NB4 (cell line): ENCODE measurements at places on chromosomes 11 and 22.

GRCh38 chr11:130671801-130672700 lies 223.6 kb downstream of the ADAMTS15 start:
- no peak for DNase-seq

DNA sequence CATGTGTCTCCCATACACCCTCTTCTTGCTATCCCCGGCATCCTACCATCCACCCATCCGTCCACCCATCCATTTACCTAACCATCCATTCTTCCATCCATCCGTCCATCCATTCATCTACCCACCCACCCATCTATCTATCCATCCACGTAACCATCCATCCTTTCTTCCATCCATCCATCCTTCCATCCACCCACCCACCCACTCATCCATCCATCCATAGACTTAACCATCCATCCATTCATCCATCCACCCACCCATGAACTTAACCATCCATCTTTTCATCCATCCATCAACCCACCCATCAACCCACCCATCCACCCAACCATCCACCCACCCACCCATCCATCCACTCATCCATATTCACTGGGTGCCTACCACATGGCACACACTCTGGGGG lies 10.6 kb upstream of the CDC42EP2 start:
- no peak for DNase-seq

DNA sequence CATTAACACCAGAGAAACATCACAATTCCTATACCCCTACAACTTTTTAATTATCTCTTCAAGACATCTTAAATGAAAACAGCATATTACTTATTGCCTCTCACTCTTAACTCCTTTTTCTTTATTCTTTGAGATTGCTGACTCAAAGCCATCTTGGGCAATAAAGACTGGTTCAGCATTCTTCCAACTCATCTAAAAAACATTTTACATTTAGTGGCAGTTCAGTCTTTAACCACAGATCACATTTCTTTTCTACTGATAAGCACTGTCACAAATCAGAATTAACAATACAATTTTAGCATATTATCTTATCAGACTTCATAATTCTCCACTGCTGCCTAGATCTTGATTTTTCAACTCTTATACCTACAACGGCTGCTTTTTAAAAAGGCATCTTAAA lies 34.0 kb downstream of the SIK3 start:
- DNase-seq, result no peak

DNA sequence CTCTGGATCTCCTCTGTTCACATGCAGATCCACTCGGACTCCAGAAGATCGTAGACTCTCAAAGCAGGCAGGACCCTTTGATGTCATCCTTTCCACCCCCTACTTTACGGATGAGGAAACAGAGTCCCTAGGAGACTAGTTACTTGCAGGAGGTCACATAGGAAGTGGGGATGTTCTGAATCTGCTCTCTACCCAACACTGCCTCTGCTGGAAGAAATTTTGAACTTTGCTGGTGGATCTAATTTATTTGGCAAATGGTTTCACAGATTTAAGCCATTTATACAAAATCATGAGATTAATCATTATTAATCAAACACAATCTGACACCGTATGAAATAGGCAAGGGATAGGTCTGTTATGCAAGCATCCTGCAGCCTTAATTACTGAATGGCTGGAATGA lies 55.0 kb upstream of the USP47 start:
- DNase-seq, result peak; percentile 18

DNA sequence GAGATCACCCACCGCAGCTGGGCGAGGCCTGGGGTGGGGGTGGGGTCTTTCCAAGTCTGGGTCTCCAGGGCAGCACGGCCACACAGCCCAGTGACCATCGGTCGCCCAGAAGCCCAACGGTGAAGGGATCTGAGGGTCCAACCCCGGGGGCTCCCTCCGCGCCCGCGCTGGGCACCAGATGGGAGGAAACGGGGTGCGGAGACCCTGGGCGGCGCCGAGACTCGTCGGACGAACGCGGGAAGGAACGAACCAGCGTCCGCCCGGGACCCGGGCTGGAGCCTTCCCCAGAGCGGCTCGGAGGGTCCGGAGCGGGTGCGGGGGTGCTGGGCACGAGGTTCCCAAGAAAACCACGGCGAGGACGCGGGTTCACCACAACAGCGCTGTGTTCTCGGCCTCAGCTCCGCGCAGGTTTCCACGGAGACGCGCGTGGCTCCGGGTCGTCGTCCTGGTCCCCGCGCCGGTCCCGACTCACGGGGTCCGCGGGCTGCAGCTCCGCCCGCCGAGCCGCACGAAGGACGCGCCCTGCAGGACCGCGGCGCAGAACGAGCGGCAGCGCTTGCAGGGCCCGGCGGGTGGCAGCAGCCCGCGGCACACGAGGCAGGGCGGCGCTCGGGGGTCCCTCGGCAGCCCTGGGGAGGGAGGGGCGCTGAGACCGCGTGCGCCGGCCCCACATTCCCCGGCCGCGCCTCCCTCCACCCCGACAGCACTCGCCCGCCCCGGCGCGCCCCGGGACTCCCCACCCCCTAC lies 2.3 kb upstream of the IL17REL start:
- DNase-seq, result no peak

- DNase-seq, result no peak
Measured at GRCh38 chr22:33706100-33706499, 214.2 kb downstream of the LARGE1 start.

DNA sequence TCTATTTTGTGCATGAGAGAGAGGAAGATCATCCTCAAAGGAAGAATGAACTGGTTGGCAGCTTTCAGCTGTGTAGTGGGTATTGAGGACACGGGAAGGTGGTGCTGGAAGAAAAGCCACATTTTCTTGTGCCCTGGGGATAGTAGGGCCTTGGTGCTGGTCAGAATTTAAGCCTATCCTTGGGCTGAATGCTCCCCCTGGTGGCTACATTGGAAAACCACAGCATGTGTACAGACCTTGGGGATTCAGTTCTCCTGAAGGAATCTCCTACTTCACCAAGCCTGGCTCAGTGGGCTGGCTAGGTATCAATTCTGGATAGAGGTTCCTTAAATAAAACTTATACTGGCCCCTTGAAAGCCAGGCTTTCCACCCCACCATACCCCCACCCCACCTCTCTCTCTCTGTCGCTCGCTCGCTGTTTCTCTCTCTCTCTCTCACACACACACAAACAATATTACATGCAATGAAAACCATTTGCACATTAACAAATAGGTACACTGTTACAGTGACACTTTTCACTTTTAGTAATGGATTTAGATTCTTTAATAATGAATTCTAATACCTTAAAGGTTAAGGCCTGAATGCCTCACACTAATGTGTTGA lies 2.8 kb upstream of the OR51M1 start:
- peak; percentile 59 for DNase-seq

DNA sequence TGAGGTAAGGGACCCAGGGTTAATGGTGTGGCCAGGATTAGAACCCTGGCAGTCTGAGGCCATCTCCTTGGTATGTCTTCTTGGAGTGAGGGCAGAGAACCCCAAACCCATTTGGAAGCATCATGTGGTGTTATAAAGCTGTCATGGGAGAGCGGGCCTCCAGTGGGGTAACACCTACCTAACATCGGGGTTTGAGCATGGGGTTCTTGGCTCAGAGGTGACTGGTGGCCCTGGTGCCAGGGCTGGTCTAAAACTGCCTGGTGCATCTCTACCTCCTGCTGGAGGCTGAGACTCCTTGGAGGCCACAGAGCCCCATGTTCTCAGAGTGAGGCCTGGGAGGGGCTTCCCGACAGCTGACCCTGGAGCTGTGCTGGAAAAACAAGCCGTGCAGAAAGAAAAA lies 4.5 kb downstream of the PRDM11 start:
- DNase-seq, result no peak

- DNase-seq, result no peak
Measured at GRCh38 chr11:118610225-118610772, 2.9 kb downstream of the PHLDB1 start.

DNA sequence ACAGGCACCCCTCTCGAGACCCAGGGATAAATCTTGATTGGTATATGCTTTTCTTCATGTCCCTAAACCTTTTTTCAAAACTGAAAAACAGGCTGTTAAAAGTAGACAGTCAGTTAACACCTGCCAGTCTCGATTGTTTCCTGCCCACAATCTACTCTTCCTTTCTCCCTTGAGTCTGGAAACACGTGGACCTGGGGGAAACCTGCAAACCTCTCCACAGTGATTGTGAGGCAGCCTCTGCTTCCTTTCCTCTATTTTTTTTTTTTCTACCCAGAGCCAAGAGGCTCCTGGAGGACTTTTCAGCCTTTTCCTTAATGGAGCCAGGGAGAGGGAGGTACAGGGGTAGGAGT lies 69.4 kb upstream of the CLMP start:
- no peak for DNase-seq

GRCh38 chr11:73380897-73381410 lies 4.8 kb downstream of the RELT start:
- DNase-seq, result no peak

DNA sequence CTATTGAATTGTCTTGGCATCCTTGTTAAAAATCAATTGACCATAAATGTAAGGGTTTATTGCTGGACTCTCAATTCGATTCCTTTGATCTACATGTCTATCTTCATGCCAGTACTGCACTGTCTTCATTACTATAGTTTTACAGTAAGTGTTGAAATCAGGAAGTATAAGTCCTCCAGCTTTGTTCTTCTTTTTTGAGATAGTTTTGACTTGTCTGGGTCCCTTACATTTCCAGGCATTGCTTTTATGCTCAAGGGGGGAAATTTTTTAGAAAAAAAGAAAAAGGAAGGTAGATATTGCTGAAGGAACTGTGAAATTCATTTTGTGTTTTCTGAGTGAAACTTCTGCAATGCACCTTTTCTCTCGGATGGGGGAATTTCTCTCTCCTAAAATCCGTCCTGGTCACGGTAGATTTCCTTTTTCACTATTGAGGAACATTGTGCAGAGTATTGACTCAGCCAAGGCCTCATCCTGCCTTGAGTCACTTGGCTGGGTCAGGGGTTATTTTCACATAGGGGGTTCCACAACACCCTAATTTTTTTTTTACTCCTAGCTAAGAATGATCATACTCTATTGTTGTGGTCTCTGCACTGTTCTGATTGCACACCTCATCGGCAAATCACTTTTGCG lies 2.8 kb upstream of the ACER3 start:
- DNase-seq, result peak; percentile 74

DNA sequence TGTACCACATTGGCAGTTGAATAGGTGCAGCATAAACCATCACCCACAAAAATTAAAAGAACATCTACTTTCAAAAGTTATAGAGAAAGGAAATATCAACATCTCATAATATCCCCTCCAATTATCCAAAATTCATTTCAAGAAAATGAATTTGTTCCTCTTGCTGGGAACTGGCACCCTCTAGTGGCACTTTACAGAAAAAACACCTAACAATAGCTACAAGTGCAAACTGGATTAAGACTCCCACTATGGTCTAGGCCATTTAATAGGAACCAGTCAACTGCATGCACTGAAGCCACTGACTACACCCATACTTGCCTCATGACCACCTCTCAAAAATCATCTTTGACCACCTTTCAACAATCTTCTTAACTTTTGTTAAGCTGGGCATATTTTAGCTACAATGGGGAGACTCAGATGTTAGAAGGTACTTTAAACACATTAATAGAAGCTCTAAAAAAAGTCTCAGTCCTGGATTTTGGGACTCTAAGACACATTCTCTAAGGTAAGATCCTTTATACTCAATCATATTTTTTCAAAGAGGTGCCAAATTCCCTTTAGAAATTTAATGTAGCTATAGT lies 17.3 kb downstream of the TRAF6 start:
- DNase-seq, result peak; percentile 70

GRCh38 chr11:104897891-104898684 lies at the start of gene CASP12:
Gene CASP12, minus strand, starts transcription at chr11:104898460.
- DNase-seq, result no peak

DNA sequence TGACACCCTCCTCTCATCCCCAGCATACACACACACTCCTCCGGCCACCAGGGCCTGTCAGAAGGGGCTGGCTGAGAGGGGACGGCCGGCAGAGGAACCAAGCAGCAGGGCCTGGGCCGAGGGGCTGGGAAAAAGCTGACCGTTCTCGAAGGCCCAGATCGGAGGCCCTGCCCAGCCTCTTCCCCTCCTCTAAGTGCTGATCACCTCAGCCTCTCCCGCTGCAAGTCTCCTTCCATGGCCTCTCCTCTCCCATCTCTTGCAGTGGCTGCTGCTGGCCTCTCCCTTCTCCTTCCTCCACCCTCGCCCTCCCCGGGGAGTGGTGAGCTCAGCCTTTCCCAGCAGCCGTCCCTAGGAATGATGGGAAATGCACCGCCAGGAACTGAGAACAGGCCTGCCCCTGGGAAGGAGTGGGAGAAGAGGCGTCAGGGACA lies 39.6 kb downstream of the ARRB1 start:
- no peak for DNase-seq

DNA sequence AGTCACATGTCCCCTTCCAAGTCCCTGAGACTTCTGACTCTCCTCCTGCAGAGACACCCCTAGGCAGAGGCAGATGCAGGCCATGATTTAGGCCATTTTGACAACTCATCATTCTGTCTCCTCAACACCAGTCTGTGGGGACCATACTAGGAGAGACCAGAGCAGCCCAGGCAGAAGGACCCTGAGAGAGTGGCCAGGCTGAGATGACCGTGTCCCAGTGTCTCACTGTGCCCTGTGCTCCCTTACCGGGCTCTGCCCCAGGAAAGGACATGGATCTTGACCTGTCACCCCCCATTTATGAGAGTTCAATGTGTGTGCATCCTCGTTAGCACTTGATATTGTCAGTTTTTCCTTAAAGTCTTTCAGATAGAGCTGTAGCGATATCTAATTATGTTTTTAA lies 52.4 kb upstream of the IGLL5 start:
- DNase-seq, result no peak

GRCh38 chr11:57155838-57156607 lies 25.7 kb upstream of the LRRC55 start:
- no peak for DNase-seq

DNA sequence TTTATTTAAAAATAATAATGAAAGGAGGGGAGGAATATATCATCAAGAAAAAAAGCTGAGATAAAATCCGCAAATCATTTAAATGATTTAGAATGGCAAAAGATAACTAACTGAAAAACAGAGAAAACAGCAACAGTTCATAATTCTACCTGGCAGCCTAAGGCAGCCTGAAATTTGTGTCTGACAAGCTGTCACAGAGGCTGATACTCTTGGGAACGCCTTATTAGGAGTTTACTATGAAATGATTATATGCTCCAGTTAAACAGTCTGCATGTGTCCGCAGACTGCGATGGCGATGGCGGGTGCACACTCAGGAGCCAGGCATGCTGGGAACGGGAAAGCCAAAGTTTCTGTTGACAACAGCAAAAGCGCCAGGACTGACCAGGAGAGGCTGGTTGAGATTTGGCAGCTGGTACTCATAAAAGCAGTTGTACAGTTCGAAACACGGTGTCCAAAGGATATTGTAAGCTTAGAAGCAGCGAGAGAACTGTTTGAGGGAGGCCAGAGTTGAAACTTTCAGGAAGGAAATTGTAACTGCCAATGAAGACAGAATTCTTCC lies 172.9 kb upstream of the MPPED2 start:
- no peak for DNase-seq

- no peak for DNase-seq
Measured at GRCh38 chr11:131662993-131663392, 292.6 kb downstream of the NTM start.
